Activated CD4-positive, alpha-beta T cell treated with anti-CD3 and anti-CD28 coated beads for 36 hours (primary cell): ENCODE measurements at places on chromosomes 6 and 20.

DNA sequence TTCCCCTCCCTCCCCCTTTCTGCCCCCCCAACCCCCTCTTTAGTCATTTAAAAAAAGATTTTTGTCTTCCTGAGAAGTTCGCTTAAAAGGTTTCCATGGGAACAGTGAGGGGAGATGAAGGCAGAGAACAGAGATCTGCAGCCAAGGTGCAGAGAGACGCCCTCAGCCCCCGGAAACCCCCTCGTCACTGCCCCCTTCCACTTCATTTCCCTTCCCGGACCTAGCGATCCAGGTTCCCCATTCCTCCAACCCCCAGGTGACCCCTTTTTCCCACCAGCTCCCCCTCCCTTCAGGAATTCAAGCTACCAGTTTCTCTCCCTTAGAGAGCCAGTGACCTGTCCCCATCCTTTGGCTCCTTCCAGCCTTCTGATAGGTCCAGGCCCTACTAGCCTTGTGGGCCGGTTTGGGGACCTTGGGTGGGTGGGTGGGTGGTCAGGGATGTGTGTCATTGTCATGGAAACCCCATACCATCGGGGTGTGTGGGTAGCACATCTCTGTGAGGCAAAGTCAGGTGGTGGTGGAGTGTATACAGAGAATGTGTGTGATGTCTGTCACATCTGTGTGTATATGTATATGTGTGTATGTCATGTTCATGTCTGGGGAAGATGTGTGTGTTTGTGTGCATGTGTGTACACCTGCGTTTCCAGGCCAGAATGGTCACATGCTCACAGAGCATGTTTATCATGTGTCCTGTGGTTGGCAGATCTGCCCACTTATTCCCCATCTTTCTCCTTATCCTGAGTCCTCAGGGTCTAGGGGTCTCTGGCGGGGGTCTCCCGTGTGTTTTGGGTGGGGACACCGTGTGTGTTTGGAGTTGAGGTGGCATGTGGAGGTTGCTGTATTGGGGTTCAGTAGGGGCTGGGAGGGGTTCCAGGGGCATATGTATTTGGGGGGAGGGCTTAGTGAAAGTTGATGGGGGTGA, 7.0 kb downstream of the SYNGAP1 start:
- peak overlapping the region; percentile 90 for H3K27ac ChIP-seq
- peak overlapping the region; percentile 88 for H3K4me3 ChIP-seq
- H3K4me1 ChIP-seq, result peaks cover 63% of the 10 kb centered on the region
- no peaks in the 10 kb centered on the region for H3K27me3 ChIP-seq
- peak; percentile 43 for DNase-seq

DNA sequence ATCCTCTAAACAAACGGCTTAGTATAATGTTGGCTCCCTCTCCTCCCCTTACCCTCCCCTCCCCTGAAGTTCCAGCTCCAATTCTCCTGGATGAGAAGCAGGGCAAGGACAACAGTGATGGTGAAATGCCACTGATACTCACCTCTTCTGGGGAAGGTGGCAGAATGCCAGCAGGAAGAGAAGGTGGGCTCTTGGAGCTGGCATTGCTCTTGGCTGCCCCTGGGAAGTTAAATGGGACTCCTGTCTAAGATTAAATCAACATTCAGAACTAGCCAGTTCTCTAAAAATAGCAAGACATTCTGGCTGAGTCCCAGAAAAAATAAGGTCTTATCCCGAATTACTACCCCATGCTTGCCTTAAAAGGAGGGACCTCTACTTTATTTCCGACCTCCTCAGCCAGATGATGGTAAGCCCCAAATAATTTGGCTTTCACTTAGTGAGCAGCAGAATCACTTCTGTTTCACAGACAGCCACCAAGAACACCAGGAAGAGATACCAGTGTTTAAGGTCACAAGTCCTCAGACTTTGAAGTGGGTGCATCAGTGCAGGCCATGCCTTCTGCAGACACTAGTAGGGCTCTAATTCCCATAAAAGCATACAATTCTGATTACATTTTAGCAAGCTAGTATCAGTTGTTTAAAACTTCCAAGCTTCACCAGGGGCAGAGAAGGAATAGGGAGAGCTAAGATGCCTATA, 46.0 kb upstream of the IL17A start:
- peaks cover 8% of the 10 kb centered on the region for H3K4me1 ChIP-seq
- no peaks in the 10 kb centered on the region for H3K36me3 ChIP-seq
- no peak overlapping the region for H3K4me3 ChIP-seq
- H3K27ac ChIP-seq, result no peak overlapping the region
- H3K27me3 ChIP-seq, result peaks cover 26% of the 10 kb centered on the region

DNA sequence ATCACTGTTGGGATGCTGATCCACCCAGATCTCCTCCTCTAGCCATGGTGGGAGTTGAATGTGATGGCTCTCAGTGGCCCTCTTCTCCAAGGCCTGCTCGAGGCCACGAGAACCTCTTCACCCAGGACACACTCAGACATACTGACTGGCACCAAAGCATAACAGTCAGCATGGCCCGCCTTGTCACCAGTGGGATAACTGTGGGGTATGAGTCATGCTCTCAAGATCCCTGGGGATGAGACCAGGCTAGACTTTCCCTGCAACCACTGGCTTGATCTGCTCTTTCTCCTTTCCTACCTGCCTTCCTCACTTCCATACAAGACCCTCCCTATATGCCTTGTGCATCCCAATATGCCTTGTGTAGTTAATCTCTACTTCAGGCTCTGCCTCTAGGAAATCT, 66.8 kb downstream of the RIN2 start:
- peaks cover 10% of the 10 kb centered on the region for H3K4me1 ChIP-seq
- DNase-seq, result no peak
- H3K4me3 ChIP-seq, result no peak overlapping the region
- H3K27ac ChIP-seq, result no peak overlapping the region
- H3K27me3 ChIP-seq, result no peaks in the 10 kb centered on the region
- H3K36me3 ChIP-seq, result no peaks in the 10 kb centered on the region

- peaks cover 61% of the 10 kb centered on the region for H3K4me1 ChIP-seq
- H3K27ac ChIP-seq, result peak overlapping the region; percentile 94
- peaks cover 6% of the 10 kb centered on the region for H3K27me3 ChIP-seq
- peaks cover 3% of the 10 kb centered on the region for H3K36me3 ChIP-seq
These were observed 758 bp downstream of the GCLC start for GRCh38 chr6:53544217-53544469.

DNA sequence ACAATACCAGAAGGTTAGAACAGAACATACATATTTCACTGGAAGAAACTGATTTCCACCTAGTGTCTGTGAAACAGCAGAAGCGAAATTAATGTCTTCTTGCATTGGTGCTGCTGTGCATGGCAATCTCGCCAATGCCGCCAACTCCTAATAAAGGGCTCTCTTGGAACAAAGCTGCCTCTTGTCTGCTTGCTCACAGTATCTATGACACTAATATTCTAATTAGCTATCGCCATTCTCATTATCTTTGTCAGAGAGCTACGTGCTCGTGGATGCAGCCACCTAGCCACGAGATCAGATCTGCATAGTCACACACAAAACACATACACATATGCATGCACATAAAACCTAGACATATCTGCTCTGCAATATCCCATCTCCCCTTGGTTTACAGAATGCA, 145.9 kb upstream of the OLIG3 start:
- H3K36me3 ChIP-seq, result no peaks in the 10 kb centered on the region
- H3K27me3 ChIP-seq, result peaks cover 7% of the 10 kb centered on the region
- no peak overlapping the region for H3K27ac ChIP-seq
- DNase-seq, result no peak
- peaks cover 13% of the 10 kb centered on the region for H3K4me1 ChIP-seq

DNA sequence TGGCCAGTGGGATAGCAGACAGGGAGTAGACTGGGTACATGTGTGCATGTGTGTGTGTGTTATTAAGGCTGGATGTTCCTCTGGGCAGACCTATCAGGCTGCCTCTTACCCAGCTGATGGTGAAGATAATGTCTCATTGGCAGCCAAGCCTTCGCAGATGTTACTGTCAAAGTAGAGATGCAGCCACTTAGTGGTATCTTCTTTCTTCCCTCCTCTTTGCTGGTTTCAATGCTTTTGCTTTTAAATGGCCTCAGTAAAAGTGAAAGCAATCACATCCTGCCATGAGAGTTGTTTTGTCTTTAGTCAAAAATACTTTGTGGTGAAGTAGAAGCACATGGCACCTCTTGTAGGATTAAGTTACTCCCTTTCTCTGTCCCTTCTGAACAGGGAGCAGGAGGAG, 57.5 kb downstream of the SNRNP48 start:
- DNase-seq, result peak; percentile 7
- no peaks in the 10 kb centered on the region for H3K36me3 ChIP-seq
- H3K27me3 ChIP-seq, result no peaks in the 10 kb centered on the region
- peak overlapping the region; percentile 1 for H3K27ac ChIP-seq
- no peak overlapping the region for H3K4me3 ChIP-seq
- peaks cover 11% of the 10 kb centered on the region for H3K4me1 ChIP-seq

DNA sequence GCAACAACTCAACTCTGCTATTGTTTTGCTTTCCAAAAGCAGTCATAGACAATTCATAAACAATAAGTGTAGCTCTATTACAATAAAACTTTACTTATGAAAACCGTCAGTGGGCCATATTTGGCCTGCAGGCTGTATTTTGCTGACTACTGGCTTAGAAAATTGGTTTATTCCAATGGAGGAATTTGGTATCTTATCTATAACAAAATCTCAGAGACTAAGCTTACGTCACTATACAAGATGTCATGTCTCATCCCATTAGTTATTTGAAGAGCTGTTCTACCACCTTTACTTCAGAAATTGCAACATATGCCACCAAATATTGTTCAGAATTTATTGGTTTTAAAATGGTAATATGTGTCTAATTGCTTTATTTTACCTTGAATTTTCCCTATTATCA, 436.9 kb downstream of the HTR1B start:
- no peaks in the 10 kb centered on the region for H3K4me1 ChIP-seq
- H3K27me3 ChIP-seq, result no peaks in the 10 kb centered on the region
- H3K27ac ChIP-seq, result no peak overlapping the region
- no peak overlapping the region for H3K4me3 ChIP-seq
- DNase-seq, result no peak

GRCh38 chr6:84512391-84512790, 252.0 kb downstream of the TBX18 start:
- no peaks in the 10 kb centered on the region for H3K27me3 ChIP-seq
- H3K27ac ChIP-seq, result no peak overlapping the region
- no peak for DNase-seq
- no peak overlapping the region for H3K4me3 ChIP-seq
